ENCODE measurements at places on chromosomes 5 and 9.

DNA sequence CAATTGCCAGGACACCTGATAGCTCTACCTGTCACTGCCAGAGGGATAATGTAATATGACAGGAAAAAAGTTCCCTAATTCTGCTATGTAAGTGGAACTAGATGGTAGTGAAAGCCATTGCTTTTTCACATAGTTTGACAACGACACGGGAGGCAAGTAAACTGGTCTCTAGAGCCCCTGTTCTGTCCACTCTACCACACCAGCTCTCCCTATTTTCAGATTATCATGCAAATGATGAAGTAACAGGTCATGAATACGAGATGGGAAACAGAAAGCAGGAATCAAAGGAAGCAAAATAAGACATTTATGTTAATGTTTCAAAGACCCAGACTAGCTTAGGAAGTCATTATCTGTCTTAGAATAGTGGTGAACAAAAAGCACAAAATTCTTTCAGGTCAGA is 56.2 kb downstream of the TAF11L14 start:
- no peak for DNase-seq

DNA sequence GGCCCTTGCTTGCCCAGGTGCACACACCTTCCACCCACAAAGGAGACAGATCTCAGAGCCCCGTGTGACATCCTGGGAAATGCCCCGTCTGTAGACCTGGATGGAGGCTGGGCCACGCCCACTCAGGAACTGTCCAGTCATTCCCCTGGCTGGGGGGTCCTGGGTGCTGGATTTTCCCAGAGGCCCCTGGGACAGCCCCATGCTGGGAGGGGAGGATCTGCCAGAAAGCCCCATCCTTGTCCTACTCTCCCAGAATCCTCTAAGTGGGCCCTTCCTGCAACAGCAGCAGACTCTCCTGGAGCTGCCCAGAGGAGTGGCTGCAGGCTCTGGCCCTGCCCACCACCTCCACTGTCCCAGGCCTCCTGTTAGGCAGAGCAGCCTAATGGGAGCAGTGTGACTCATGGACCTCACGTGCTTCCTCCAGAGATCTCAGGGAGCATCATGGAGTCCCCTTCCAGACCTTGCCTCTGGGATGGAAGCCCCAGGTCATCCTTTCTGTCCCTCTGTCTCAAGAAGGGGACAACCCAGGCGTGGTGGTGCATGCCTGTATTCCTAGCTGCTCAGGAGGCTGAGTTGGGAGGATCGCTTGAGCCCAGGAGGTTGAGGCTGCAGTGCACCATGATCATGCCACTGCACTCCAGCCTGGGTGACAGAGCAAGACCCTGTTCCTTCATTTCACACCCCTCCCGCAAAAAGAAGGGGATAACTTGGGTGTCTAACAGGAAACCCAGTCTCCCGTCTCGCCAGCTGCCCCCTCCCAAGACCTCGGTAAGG is 51.7 kb downstream of the JADE2 start:
- DNase-seq, result no peak

DNA sequence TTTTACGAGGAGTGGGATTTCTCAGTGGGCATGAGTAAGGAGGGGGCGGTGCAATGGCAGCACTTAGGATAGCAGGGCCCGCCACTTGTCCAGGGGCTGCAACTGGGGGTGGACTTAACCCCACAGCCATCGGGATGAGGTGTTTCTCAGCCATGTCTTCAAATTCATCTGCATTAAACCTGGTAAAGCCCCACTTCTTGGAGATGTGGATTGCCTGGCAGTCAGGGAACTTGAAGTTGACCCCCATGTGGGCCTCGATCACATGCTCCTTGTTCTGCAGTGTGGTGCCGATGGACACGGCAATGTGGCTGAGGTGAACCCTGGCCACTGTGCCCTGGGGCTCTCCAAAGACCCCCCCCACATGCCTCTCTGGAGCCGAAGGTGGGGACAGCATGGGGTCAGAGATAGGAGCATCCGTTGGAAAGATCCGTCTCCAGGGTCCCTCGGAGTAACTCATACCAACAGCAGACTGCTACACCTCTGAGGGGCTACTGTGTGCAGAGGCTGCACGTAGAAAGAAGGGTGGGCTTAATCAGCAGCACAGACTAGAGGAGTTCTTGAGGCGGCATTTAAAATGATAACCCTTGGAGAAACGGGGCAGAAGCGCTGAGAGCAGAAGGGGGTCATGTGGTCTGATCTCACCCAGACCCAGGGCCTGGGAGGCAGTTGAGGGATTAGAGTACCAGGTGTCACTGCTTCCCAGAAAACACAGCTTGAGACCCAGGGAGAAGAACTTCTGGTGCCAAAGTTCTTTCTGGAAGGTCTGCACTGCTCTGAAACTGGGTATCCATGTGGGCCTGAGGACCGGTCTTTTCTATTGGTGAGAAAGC is 141.4 kb downstream of the MTX3 start:
- DNase-seq, result no peak

GRCh38 chr5:91225848-91226686 is 157.1 kb downstream of the ARRDC3 start:
- peak; percentile 43 for DNase-seq

DNA sequence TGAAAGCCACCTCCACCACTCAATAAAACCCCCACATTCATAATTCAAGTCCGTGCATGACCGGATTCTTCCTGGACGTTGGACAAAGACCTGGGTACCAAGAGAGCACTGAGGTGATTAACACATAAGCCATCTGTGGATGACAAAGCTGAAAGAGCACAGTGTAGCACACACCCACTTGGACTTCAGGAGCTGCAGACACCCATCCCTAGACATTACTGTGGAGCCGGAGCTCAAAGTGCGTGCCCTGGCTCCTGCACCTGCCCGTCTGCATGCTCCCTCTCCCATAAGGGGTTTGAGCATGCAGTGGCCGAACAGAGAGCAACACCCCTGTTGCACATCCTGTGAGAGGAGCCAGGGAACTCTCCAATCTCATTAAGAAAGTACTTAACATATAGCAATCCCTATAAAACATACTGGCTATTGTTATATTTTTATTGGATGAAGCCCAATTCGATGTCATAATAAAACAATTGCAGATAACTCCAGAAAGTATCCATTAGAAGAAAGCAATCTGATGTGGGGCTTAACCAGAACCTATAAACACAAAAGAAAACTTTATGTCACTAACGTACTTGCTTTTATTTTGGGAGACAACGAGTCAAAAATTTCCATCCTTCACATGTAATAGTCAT is 1174.2 kb upstream of the C9orf72 start:
- DNase-seq, result no peak

GRCh38 chr9:86856259-86856658 is 91.0 kb downstream of the GAS1 start:
- DNase-seq, result no peak

- no peak for DNase-seq
These were observed 26.4 kb downstream of the ARHGAP26 start for GRCh38 chr5:142796492-142797109.

GRCh38 chr5:27516437-27516836 is 478.1 kb upstream of the CDH9 start:
- no peak for DNase-seq

GRCh38 chr9:91197232-91198181 is 164.2 kb downstream of the AUH start:
- DNase-seq, result no peak

DNA sequence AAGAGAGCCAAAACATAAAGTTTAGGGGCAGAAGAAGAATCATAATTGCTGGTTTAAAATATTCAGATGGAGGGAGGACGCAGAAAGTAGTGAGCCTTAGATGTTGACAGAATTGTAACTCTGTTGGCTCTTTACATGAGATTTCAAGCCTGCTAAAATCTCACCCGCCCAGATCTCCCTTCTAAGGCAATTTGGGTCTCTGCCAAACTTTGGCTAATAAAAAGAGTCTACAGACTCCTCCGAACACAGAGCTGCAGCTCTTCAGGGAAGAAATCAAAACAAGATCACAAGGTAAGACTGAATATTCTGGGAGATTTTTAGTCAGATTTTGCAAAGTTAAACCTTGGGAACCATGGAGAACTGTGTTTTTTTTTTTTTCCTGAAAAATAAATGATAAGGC is at the start of gene IL33:
Gene IL33 (plus strand): TSS at position 246 of the 400 bp plus-strand sequence. CDS start 25,888 bp downstream, outside the sequence.
- no peak for DNase-seq

DNA sequence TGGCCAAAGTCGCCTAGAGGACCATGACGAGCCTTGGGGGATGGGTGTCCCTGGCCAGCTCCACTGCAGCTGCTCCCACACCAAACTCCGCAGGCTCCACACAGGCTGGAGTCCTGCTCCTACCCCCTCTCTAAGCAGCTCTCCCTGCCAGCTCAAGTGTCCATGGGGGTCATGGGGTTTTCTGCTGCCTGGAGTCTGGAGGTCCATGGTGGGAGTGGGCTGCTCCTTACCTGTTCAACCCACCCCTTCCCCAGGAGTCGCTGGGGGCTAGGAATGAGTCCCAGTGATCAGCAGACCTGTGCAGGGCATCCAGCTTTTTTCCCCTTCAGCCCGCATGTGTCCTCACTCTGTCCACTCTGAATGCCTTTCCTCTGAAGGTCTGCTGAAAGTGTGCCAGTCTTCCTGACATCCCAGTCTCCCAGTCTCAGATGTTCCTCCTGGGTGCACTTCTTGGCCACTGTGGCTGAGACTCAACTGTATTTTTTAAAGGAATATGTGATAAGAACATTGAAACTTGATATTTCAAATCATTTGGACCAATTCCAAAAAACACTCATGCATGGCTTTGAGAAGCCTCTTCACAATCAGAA is 261.3 kb upstream of the ANKH start:
- no peak for DNase-seq

DNA sequence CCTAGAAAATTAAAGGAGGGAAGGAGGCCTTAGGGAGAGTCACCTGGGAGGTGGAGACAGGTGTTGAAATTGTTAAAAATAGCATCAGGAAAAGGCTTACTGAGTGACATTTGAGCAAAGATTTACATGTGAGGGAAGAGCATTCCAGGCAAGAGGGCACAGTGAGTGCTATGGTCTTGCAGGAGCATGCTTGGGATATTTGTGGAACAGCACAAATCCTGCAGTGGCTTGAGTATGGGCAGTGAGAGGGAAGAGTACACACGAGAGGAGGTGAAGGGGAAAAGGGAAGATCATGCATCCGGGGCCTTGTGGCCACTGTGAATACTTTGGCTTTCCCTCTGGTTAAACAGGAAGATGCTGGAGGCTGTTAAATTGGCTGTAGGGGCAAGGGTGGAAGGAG is 36.6 kb downstream of the ACER2 start:
- DNase-seq, result no peak

GRCh38 chr9:101478444-101478843 is 42.9 kb upstream of the ALDOB start:
- no peak for DNase-seq

DNA sequence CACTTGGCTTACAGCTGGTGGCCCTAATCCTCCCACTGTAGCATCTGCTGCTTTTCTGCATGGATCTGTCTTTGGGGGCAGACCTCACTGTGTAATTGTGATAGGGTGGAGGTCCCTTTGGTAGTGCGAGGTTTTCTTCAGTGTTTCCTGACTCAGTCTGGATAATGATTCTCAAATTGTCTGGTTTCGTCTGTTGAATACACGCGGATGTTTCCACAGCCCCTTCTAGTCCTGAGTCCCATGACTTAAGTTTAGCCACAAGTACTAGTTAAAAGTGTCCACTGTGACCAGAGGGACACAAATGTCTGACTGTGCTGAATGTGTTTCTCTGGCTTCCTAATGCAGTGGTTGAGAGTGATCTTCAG is 70.5 kb downstream of the LMNB1 start:
- no peak for DNase-seq

DNA sequence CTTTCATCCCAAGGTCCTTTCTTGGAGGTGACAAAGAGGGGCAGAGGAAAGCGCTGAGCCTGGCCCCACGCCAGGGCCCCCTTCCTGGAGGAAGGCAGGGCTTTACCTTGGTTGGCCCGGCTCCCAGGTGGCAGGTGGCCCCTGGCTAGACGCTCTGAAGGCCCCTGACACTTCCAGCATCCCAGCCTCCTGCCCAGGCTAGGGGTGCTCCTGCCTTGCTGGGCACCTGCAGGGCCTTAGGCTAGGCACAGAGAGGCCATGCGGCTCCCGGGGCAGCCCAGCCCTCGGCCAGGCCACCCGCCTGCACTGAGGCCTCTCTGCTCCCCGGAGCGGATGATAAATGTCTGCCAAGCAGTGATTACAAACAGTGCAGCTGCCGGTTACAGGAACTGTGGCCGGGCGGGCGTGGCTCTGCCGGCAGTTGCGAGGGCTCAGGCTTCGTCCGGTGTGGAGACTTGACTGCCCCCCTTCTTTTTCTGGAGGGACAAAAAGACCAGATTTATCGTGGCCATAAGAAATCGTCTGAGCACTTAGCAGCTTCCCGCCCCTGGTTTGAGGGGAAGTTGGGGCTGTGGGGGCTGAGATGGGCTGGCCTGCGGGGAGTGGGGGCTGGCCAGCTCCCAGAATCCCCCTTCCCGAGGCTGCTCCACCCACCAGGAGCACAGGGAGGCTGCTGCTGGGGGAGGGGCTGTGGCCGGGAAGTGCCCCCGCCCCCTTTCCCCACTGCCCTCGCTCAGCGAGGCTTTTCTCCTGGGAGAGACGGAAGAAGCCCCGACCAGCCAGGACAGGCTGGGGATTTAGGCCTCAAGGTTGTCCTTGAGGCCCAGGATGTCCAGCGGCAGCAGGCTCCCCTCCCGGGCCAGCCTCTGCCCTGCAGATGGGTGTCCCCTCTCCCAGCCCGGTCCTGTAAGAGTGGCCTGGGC is 31.6 kb upstream of the UBAC1 start:
- peak; percentile 9 for DNase-seq

DNA sequence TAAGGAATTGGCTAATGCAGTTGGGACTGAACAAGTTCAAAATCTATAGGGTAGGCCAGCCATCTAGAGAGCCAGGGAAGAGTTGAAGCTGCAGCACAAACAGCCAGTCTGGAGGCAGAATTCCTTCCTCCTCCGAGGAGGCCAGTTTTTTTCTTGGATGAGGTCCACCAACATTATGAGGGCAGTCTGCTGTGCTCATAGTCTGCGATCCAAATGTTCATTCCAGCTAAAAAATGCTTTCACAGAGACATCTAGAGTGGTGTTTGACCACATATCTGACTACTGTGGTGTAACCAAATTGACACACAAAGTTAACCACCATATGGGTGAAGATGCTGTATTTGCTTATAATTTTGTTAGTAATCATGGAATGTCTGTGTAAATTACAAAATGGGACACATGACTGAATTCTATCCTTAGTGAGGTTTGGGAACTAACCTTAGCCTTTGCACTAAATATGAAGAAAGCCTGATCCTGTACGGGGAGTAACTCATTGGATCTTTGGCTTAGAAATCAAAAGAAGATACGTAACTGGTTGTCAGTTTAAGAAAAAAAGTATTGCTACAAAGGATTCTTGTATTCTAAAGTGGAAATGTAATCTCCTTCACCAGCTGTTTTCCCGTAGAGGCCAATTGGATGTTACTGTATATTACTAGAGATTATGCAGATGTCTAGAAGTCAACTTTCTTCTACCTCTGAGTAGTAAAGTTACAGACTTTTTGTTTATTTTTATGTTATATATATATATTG is 70.6 kb downstream of the SPIN1 start:
- DNase-seq, result no peak

- DNase-seq, result no peak
These were observed 779.1 kb downstream of the NR2F1-AS1 start for GRCh38 chr5:92801911-92802310.

- no peak for DNase-seq
These were observed 3.0 kb downstream of the GDNF start for GRCh38 chr5:37836592-37837413.

- DNase-seq, result no peak
These were observed 431.0 kb upstream of the MEF2C start for GRCh38 chr5:89313804-89314588.

GRCh38 chr5:99025298-99026045 is 96.7 kb upstream of the CHD1 start:
- DNase-seq, result no peak

Data from stimulated activated CD8-positive, alpha-beta memory T cell treated with anti-CD3 and anti-CD28 coated beads, Interleukin-4, amount 100 ng/mL, for 1 hour (primary cell).